CD4-positive, alpha-beta T cell treated with Interleukin-6 for 4 hours (primary cell): ENCODE measurements at places on chromosomes 2 and 18.

DNA sequence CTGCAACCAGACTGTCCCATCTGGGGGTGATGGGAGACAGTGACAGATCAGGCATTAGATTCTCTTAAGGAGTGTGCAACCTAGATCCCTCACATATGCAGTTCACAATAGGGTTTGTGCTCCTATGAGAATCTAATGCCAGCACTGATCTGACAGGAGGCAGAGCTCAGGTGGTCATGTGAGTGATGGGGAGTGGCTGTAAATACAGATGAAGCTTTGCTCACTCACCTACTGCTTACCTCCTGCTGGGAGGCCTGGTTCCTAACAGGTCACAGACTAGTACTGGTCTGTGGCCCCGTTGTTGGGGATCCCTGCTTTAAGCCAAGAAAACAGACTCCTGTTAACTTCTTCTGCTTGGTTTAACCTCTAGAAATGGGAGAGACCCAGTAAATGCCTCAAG, 3.2 kb downstream of the CYP27A1 start:
- no peak for DNase-seq

GRCh38 chr18:6711467-6711866, 18.0 kb upstream of the ARHGAP28 start:
- no peak for DNase-seq

DNA sequence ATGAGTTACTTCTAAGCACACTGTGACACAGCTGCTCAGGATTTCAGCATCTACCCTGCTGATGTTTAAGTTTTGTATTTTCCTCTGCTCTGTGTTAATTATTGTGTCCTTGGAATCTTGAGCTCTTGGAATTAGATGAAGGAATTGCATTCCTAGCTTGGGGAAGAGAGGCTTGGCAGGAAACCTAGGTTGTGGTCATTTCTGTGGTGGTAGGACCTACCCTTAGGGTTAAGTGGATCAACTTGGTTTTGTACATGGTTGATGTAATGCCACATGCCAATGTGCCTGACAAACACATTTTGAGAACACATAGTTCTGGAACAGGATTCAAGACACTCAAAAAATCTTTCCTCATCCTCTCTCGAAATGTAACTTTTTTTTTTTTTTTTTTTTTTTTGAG, 264.5 kb upstream of the MEX3C start:
- no peak for DNase-seq

GRCh38 chr2:43419876-43420275, 176.0 kb downstream of the THADA start:
- no peak for DNase-seq

DNA sequence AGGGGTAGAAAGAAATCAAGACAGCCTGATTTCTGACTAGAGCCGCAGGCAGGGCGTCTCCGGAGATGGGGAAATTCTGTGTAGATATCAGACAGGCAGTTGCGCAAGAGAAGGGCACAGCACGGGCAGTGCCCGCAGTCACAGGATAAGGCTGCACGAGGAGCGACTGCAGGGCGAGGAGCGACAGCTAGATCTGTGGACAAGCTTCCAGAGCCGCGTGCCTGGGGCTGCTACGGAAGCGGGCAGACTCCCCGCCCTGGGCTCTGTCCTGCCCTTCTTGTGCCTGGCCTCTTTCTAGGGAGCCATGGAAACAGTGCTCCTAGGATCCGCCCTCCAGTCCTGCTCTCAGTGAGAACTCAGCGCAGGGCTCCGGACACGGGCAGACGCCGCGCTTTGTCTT, 12.6 kb downstream of the MC5R start:
- no peak for DNase-seq

- no peak for DNase-seq
These were observed 59.6 kb downstream of the GATA6 start for GRCh38 chr18:22228976-22229375.

- DNase-seq, result no peak
These were observed 16.5 kb downstream of the CNRIP1 start for GRCh38 chr2:68303033-68303901.

DNA sequence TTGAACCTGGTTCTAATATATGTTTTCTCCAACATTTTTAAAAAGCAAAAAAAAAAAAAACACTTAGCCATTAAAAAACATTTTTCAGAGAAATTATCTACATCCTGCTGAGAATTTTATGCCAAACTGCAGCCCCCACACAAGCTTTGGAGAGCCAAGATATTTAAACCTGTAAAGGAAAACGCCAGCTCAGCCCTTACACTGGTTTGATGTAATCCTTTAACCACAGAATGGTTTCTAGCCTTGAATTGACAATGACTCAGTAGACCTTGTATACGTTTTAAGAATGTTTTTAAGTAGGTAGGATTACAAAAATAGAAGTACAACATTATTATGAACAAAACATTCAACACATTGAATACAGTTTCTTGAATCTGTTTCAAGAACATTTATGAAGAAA, 113.6 kb downstream of the BABAM2 start:
- DNase-seq, result no peak

GRCh38 chr2:189803431-189803830, 19.2 kb downstream of the PMS1 start:
- no peak for DNase-seq

DNA sequence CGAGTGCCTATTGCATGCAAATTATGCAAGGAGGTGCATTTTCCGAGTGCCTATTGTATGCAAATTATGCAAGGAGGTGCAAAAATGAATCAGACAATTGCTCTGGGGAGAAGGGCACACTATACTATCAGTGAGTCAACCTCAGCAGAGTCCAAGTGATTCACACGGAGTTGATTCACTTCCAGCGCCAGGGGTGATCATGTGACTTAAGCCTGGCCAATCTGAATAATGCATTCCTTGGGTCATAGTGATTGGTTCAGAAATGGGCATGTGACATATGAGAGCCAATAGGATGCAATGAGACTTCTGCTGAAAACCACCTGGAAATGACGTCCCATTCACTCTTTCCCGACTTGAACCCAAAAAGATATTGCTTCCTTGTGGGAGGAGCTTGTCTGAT, 152.2 kb downstream of the DAW1 start:
- DNase-seq, result no peak

DNA sequence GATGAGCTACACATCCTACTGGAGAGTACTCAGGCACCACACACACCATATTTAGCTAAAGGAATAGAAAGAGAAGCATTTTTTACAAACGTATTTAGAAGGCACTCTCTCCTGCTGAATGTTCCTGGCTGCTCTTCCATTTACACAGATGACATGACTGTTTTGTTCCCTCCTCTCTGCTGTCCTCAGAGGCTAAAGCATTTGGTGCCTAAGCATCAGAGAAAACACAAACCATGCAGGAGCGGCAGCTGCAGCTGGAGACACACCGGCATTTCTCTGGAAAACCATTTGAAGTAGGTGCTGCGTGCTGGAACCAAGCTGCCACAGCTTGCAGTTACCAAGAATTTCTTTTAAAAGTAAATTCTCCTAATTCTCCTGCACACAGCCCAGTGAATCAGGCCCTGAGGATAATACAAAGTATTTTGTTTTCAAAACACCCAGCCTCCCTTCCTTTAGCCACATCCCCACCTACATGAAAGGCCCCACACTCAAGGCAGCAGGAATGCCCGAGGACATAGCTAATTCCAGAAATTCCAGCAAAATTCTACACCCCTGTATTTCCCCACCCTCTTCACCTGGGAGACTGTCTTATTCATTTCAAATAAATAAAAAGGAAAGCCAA, 488.9 kb upstream of the SOX11 start:
- DNase-seq, result no peak

- no peak for DNase-seq
These were observed 60.6 kb downstream of the CTIF start for GRCh38 chr18:48599391-48599790.

- DNase-seq, result no peak
These were observed 94.5 kb upstream of the LMAN1 start for GRCh38 chr18:59453468-59453961.

- no peak for DNase-seq
These were observed 21.7 kb downstream of the ADD2 start for GRCh38 chr2:70746094-70746974.

DNA sequence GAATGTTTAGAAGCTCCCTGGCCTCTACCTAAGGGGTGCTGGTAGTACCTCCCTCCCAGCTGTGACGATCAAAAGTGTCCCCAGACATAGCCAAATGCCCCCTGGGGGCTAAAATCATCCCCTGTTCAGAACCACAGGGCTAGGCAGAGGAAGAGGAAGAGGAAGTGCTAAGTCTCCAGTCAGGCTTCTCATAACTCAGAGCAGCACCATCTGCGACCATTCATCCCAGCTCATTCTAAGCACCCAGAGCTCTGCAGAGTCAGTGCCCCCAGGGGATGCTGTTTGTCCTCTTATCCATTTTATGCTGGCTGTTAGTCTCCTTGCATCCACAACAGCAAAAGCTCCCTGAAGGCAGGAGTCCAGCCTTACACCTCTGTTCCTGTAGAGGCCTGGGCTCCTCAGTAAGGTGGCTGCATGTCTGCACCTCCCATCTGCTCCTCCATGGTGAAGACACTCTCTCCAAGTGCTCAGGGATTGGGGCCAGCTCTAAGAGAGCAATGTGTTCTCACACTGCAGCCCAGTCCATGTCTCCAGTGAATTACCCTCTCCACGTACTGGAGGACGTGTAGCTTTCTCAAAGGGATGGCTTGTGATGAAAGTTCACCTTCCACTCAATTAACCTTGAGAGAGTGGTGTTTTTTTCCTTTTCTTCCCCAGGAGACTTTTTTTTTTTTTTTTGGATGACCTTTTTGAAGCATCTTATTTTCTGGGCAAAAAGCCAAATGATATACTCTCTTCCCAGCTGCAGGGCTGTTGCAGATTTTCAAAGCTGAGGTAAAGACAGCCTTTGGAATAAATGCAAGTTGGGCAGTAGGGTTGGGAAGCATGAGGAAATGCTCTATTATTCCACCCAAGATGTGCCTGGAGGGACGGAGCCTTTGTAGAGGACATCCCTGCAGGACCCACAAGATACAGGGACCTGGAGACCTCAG, 158.9 kb upstream of the SLC14A2 start:
- DNase-seq, result no peak

- no peak for DNase-seq
These were observed 14.4 kb downstream of the OTOF start for GRCh38 chr2:26463244-26464192.

- no peak for DNase-seq
These were observed 541.8 kb upstream of the VRK2 start for GRCh38 chr2:57504787-57505186.

- DNase-seq, result no peak
These were observed 53.5 kb upstream of the SMAD2 start for GRCh38 chr18:47983946-47984345.

DNA sequence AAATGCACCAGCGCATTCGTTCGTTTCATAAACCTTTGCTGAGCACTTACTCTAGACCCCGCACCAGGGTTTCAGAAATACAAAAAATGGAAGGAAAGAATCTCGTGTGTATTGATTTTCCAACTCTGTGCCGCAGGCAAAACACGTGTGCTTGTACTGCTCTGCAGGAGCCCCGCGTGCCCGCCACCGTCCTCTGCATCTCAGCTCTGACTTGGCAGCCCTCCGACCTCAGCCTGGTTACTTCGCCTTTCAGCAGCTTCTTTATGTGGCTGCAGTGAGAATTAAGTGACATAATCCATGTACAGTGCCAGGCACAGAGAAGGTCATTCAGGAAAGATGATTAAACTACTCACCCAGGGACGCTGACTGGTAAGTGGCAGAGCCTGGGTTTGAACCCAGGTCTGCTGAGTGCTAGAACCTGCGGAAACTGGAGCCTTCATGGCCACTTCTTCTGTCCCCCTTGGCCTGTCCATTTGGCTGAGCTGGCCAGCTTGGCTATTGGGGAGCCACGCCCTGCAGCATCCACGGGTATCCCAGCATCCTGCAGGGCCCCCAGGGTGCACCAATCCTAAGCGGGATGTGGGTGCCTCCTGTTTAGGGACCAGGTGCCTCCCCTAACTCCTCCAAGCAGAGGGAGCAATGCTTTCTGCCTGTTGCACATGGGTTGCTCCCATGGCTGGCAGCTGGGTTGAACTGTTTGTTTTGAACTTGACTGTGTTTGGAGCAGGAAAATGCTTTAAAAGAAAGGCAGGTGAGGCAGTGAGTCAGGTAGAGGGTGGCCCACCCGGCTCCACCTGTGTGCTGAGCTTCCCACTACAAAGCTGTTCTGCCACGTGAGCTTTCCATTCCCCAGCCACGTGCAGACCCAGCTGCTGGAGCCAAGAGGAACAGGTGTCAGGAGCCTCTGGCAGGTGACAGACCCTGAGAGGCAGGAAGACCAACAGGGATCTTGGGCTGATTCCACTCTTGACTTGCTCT, 34.3 kb downstream of the INHBB start:
- DNase-seq, result no peak
